ENCODE measurements at places on chromosomes 11 and 22.

- DNase-seq = no peak
Measured at GRCh38 chr11:109511598-109511997, 89.6 kb downstream of the C11orf87 start.

- DNase-seq = no peak
Measured at GRCh38 chr11:11420191-11420898, 67.3 kb upstream of the CSNK2A3 start.

- no peak for DNase-seq
Measured at GRCh38 chr22:45224331-45224730, 16.4 kb downstream of the KIAA0930 start.

GRCh38 chr11:66892911-66893310 lies 36.0 kb downstream of the LRFN4 start:
- no peak for DNase-seq

DNA sequence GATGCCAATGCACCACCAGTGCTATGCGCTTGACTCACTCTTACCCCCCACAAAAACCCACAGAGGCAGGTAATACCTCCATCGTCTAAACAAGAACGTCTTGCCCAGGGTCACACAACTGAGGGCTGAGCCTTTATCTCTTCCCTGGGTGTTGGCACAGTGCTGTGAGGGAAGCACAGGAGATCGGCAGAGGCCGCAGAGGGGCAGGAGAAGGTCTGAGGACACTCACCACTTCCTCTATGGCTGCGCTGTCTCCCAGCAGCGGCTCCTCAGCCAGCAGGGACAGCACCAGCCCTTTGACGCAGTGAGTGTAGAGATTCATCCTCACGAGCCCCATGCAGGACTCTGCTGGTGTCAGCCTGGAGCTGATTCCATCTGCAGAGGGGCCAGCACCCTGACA lies 19.9 kb downstream of the HPS4 start:
- no peak for DNase-seq

DNA sequence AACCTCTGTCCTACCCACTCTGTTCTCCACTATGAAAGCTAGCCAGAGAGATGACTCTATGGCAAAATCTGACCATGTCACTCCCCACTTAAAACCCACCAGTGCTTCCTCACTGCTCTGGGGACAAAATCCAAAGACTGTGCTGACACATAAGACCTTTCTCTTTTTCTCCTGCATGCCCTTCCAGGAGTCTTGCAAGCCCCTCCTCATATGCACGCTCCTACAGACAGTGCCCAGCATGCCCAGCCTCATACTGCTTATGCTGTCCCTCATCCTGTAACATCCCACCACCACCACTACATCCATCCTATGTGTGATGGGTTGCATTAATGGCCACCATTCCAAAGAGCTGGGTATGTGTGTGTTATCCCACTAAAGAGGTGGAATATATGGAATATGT lies 118.3 kb downstream of the BUD13 start:
- DNase-seq = no peak

DNA sequence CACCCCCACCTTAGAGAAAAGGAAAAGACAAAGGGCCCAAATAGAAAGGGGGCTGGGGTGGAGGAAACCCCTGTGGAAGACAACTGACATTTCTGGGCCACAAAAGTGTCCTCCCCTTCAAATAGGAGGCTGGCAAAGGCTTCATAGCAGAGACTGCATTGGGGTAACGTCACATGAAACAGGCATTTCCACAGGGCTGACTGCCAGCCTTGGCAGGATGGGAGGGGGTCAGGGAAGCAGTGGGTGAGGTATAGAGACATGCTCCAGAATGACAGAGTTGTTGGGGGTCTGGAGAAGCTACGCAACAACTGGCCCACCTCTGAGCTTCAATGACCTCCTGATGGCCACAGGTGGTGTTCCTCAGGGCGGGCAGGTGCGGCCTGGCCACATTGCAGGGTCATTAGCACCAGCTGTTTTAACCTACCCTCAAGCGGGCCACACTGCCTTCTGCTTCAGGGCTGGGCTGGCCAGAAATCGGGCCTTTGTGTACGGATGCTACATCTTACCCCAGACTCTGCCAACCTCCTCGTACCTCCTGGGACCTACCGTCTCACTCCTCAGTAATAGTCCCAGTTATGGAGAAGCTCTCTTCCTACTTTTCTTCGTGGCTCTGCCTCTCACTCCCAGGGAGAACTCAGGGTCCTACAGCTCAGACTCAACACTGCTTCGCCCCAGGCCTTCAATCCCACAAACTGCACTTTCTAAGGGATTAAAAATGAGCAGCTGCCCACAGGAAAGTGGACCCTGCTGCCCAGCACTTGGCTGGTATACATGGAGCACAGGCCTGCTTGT lies 160.0 kb upstream of the NCAM1 start:
- no peak for DNase-seq

- DNase-seq = no peak
Measured at GRCh38 chr11:134576286-134576685, 164.2 kb upstream of the B3GAT1 start.

GRCh38 chr11:8097926-8098325 lies 16.9 kb downstream of the TUB start:
- DNase-seq = no peak

- DNase-seq = peak; percentile 22
Measured at GRCh38 chr11:121067962-121068647, 32.9 kb upstream of the TECTA start.

DNA sequence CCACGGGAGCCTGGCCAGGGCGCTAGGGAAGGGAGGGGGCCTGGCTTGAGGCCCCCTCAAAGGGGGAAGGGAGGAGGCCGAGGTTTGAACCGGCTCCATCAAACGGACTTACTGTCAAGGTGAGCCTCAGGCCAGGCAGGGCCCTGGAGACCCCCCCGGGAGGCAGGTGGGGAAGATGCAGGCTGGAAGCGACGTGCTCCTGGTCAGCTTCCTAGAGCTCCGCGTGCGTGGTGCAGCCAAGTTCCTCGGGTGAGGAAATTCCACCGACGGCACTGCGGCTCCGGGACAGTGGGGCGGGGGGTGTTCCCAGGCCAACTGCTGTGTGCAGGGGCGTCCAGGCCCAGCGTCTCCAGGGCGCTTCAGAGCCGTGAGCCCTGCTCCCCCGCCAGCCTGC lies 7.2 kb upstream of the TRABD start:
- no peak for DNase-seq

- DNase-seq = no peak
Measured at GRCh38 chr11:12704049-12704448, 29.8 kb downstream of the TEAD1 start.

DNA sequence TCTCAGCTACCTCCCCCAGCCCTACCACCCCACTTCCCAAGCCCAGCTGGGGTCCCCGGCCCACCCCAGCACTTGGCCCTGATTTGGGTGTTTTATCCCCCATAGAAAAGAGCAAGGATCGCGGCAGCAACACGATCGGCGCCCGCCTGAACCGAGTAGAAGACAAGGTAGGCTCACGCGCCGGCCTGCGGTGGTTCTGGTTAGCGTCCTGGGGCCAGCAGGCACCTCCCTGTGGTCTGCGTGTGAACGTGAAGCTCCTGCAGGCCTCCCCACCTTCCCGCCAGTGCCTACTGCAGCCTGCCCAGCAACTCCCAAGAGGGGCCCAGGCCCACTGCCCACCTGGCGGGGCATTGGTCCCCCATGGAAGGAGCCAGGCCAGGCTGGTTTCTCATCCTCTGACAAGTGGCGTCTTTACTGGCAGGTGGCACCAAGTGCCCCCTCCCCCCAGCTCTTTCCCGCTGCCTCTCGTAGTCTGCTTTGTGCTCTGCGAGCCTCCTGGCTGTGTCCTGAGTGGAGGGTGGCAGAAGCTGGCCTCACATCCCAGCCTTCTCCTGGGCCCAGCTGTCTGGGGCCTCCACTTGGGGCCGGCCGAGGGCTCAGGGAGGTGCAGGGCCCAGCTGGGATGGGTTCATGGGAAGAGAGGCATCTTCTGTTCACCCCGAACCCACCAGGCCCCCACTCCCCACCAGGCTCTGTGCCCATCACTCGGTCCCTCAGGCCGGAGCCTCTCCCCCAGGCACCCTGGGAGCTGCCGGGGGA lies 78.3 kb upstream of the KCNQ1OT1 start:
- DNase-seq = no peak

GRCh38 chr11:81772166-81772565 lies 961.5 kb downstream of the FAM181B start:
- DNase-seq = peak; percentile 5

GRCh38 chr22:45640941-45641621 lies 30.6 kb upstream of the ATXN10 start:
- DNase-seq = no peak

GRCh38 chr11:122714484-122714883 lies 59.0 kb downstream of the UBASH3B start:
- no peak for DNase-seq

- DNase-seq = no peak
Measured at GRCh38 chr11:86427441-86427840, 52.8 kb downstream of the CCDC81 start.
